ENCODE measurements at places on chromosomes 13 and 19. TPM values are rescaled to one million over a fixed set of nuclear protein-coding genes. Genes with fewer than 3 reads are reported as not detected.
A peak's percentile ranks its signal among the peaks of the same experiment; 100 is the strongest.

The DCT gene
- 0.22 TPM for total RNA-seq

The ZNF575 gene
- total RNA-seq = 1.5 TPM

The ZNF28 gene
- 7.5 TPM for total RNA-seq

The SLC25A41 gene
- total RNA-seq = not detected

GRCh38 chr13:51681037-51681678, 96.9 kb downstream of the WDFY2 start:
- DNase-seq = no peak

- DNase-seq = no peak
These were observed 186.2 kb upstream of the GPR12 start for GRCh38 chr13:26946684-26947343.

- no peak for DNase-seq
These were observed 521.9 kb downstream of the DIAPH3 start for GRCh38 chr13:59641817-59642216.

DNA sequence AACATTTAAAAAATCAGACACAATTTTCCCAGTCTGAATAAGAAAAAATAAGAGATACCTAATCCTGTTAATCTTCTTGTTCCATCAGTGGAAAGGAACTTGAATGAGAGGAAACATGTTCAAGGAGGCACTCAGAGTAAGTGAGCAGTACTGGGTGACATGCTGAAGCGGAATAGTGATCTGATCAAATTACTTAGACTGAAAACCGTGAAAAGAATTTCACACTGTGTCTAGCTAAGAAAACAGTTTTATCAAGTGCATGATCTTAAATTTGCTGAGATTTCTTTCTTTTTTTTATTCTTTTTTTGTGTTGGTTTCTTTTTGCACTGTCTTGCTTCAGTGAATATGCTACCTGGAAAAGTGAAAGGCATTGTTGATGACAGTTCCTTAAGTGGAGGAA, 249.5 kb upstream of the SLC10A2 start:
- DNase-seq = no peak

DNA sequence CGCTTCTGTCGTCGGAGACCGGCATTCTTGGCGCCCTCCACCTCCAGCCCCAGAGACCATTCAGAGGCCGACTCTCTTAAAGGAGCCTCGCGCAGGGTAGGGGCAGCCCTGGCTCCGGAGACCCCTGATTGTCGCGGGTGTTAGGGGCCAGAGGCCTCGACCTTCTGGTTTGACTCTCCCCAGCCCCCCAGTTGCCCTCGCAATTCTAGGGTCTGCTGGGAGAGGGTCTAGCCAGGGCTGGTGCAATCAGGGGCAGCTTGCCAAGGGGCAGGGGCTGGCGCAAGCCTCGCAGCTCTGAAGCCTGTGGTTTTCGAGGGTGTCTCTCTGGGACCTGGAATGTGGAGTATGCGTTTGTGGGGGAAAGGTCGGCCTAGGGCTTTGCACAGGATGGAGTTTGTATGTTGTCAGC, 1.6 kb upstream of the SLC7A10 start:
- no peak for DNase-seq

GRCh38 chr13:51643882-51644281, 59.6 kb downstream of the WDFY2 start:
- no peak for DNase-seq

GRCh38 chr13:43122791-43123190, 99.4 kb downstream of the DNAJC15 start:
- DNase-seq = no peak

DNA sequence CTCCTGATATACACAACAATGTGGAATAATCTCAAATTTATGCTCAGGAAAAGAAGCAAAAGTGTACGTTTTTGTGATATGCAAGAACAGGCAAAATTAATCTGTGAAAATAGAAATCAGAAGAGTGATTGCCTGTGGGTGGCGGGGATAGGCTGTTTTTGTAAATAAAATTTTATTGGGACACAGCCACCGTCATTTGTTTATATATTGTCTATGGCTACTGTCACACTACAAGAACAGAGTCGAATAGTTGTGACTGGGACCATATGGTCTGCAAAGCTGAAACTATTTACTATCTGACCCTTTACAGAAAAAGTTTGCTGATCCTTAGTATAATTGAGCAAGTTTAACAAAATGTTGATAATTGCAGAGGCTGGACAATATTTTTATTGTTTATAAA, 269.5 kb upstream of the HTR2A start:
- no peak for DNase-seq

- DNase-seq = peak; percentile 60
These were observed 25.0 kb downstream of the ERCC5 start for GRCh38 chr13:102870677-102871415.

DNA sequence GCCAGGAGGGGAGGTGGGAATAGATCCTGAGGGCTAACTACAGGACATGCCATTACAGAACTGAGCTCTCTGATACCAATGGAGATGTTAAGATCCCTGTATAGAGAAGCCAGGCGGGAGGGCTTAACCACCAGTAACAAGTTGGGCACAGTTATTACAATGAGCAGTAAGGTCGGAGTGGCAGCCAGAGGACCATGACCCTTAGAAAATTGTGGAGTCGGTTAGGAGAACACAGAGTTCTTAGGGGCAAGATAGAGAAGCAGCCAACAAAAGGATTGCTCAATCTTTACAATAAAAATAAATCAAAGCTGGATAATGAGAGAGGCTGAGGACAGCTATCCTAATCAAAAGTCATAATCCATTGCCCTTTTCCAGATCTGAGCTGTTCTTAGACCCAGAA, 10.4 kb downstream of the CPB2 start:
- no peak for DNase-seq

Measured in Right ventricle myocardium superior (tissue), 1 donor.